ENCODE measurements at places on chromosomes 3 and 15.

DNA sequence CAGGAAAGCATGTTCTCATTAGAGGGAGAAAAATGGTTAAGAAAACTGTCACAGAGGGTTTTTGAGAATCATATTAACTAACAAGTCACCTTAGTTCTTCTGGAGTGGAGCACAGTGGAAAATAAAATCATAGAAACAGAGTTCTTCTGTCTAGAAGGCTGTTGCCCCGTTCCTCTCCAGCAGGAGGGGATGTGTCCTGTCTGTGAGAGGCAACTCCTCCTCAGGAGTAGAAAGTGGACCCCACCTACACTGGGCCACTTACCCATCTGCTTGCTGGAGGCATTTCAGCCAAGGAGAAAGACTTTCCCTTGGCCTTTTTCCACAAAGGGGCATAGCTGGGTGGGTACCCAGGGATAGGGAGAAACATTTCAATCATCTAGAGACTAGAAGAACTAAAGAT lies 106.6 kb downstream of the SSR3 start:
- DNase-seq: no peak

GRCh38 chr15:55652359-55652758 lies 64.2 kb upstream of the PYGO1 start:
- DNase-seq: no peak

GRCh38 chr15:77650265-77650664 lies 17.6 kb upstream of the LINGO1 start:
- DNase-seq: no peak

DNA sequence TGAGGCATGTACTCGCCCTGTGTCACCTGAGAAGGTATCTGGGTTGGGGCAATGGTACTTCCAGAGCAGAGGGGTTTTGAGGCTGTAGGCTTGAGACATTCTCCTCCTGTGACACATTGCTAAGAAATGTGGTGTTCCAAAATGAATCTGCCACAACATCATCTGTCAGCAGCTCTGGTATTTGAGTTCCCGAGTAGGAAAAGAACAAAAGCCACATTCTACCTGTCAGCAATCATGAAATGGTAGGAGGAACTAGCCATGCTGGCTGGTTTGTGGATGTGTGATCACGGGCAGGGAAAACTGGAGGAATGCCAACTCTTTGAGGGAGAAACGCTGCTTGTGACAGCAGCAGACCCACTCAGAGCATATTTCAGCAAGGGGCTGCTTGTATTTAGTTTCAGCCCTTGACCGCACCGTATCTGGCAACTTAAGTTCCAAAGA lies 579.4 kb upstream of the TBL1XR1 start:
- DNase-seq: no peak

- DNase-seq: no peak
Observed at GRCh38 chr3:48435223-48435595, 4.7 kb downstream of the CCDC51 start.

- DNase-seq: no peak
Observed at GRCh38 chr3:70554170-70554569, 241.7 kb upstream of the MDFIC2 start.

DNA sequence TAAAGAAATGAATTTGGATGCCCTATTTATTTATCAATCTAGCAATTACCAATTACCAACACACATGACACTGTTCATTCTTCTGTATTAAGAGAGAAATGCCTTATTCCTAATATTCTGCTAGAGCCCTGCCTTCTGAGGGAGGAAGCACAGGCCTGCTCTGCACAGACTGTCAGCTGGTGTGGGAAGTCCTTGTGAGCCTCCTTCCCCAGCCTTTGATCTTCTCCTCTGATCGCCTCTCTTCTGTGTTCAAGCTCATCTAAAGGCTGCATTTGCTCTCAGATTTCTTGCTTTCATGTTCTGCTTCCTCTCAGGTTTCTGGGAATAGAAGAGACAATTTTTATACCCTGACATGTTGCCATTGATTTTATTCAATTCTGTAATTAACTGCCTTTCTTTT lies 290.6 kb upstream of the UMPS start:
- no peak for DNase-seq

- no peak for DNase-seq
Observed at GRCh38 chr3:174002543-174002942, 605.0 kb downstream of the NLGN1 start.

DNA sequence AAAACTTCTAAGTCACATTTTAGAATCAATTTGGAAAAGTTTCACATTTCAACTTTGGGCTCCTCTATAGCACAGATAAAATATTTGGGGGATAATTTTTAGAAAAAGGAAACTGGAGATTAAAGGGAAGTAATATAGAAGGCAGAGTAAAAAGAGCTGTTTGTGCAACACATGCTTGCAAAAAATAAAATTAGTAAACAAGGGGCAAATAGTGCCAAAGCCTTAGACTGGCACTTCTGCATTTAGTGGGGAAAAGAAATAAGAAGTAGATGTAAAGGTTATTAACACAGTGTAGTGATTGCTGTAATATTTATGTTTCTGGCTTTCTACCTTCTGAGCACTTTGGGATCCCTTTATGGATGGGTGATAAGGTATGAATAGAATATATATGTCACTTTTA lies 246.6 kb downstream of the CBLB start:
- no peak for DNase-seq

- no peak for DNase-seq
Observed at GRCh38 chr3:129415830-129416229, 12.6 kb downstream of the EFCAB12 start.

DNA sequence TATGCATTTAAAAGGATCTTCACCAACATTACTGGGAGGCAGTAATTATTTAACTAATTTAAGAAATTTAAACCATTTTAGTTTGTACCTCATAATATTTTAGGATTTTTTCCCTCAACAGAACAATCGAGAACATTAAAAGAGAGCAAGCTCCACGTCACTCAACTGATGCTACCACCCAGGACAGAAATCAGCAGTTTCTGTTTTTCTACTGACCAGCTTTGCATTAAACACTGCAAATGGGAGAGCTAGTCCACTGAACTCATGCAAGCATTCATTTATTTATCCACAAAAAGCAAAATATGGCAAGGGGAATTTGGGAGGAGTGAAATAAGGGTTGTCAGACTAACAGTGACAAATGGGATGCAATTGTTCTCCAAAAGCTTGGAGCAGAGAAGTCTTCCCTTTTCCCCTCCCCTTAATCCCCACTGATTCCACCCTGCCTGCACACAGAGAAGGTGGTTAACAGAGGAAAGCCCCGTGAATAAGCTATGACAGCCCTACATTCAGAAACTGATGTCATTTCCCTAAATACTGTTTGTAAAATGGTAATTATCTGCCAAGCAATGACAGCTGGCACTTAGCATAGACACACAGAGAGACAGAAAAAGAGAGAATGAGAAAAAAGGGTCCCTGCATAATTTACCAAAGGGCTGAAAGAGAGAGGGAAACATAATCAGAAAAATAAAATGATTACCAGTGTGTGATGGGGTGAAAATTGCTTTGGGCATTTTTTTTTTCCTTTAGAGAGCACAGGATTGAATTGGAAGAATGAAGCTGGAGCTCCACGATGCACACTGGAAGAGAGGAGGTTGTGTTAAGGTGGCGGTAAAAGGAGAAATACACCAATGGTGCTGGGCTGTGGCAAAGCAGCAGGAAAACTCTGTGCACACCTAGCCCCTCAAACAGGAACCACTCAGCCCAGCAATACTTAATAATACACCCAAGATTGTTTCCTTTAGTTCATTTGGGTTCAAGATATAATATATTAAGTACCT lies 777.4 kb downstream of the TUSC7 start:
- no peak for DNase-seq

DNA sequence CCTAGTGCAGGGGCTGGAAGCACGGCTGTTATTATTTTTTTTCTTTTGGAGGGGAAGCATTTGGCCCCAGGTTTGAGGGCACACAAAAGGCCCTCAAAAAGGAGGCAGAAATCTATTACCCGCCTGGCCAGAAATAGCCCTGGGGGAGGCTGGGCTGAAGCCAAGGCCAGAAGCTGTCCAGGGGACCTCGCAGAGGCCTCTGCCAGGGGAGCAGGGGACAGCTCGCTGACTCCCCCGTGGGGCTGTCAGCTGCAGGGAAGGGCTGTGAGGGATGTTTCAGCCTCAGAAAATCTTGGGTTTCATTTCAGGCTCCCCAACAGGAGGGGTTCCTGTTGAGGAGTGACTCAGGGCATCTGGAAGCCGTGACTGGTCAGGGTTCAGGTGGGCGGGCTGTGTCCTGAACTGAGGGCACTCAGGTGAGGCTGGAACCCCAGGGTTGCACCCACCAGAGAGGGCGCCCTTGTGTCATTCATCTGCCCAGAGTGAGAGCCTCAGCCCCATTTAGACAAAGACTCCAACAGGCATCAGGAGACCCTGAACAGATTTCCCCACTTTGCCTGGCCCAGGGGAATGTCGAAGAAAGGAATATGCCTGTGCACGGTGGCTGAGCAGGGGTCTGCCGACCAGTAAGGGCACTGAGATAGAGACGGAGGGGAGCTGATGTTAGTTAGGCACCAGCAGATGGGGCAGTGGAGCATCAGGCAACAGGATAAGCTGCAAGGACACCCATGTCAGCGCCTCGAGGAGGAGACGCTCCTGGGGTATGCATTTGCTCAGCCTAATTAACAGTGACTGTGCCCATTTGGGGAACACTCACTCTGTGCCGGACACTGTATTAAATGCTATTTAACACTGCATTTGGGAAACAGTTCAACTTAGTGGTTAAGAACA lies 43.5 kb upstream of the SLC6A11 start:
- no peak for DNase-seq

DNA sequence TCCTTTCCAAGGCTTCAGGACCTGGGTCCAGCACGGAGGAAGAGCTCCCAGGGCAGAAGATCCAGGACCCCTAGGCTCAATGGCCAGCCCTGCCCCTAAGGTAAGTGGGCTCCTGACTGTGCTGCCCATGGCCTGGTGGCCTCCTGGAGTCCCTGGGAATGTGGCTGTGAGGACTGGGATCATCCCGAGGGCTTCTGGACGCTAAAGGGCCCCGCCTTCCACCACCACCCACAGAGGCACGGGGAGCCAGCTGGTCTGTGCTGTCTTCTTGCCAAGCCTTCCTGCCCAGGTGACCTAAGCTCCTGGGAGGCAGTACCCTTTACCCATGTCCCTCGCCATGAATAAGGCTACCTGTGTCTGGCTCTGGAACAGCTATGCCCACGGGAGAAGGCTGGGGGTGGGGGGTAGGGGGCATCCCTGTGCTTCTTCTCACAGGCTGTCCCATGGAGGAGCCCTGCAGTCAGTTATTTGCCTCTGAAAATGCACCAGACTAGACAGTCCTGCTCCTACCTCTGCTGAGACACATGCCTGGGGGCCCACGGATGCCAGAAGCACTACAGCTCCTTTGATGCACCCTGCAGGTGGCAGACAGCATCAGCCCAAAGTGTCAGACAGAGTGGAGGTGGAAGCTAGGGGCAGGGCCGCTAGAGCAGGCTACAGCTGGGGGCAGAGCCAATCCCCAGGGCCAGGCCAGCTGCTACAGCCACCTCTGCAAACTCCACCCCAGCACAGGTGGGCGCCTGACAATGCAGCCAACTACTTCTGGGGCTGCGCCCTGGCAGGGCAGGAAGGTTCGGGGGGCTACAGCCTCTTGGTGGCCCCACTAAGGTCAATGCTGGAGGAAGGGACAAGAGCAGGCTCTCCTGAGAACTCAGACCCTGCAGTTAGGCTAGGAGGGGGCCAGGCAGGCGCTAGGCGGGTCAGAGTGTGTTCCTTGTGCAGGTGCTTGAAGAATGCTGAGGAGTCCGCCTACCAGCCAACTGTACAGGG lies 90.9 kb downstream of the SEC22A start:
- DNase-seq: no peak

DNA sequence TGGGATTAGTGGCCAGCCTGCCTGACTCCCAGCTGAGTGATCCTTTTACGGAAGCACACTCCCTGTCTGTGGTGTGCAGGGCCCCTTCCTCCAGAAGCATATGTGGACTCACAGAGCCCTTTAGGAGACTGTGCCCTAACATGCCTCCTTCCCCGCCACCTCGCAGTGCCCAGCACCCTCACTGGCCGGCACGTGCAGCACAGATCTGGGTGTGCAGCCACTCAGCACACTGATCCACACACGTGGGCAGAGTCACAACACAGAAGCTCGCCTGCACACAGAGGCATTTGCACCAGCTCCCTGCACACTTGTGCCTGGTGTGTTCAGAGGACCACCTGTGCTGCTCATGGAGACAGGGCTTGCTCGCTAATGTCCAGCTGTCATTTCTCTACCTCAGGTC lies 23.6 kb upstream of the CSPG4 start:
- no peak for DNase-seq

DNA sequence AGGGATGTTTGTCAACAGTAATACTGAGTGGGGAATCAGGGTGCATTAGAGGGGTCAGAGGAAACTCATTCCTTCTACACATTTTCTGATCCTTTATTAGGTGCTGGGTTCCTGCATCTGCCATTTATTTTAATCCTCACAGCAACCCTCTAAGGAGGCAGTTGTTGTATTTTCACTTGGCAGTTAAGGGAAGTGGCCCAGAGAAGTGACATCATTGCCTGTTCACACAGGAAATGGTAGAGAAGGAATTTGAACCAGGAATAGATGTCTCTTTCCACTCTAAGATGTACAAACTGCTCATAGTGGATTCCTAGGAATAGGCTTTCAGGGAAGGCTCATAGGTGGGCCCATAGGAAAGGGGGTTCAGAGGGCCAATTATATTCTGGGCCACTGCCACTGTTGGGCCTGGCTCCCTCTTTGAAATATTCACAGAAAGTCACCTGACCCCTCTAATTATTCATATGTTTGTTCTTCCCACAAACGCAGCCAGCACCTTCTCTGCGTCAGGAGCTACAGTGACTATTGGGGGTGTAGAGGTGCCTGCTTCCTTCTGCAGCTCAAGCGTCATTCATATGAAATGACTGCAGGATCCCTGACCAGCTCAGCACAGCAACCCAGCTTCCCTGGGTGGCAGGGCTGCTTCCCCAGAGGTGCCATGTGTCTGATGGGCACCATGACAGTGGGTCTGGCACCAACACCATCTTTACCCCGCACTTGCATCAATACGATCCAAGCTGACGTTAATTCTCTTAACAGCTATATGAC lies 163.9 kb upstream of the SMAD3 start:
- DNase-seq: no peak

GRCh38 chr3:171159822-171160157 lies 133.3 kb upstream of the SLC2A2 start:
- no peak for DNase-seq

DNA sequence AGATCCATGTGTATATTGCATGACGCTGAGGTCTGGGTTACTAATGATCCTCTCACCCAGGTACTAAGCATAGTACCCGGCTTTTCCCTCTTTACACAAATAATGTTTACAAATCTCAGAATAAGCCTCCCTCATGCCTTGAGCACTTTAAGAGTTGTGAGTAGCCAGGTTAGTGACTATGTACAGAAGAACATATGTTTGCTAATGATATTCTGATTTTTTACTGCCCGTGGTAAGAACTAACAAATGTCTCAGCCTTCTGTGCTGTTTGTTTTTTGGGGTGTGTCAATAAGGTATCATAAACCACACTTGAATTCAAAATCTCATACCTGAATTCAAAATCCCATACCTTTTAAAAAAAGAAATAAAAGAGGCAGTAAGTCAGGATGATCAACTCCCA lies 59.5 kb downstream of the ABCC5 start:
- no peak for DNase-seq

- DNase-seq: no peak
Observed at GRCh38 chr3:8625991-8626390, 18.6 kb downstream of the SSUH2 start.

- DNase-seq: no peak
Observed at GRCh38 chr15:58842713-58843396, 71.8 kb downstream of the MINDY2 start.

GRCh38 chr3:65953881-65954733 lies 84.6 kb downstream of the MAGI1 start:
- no peak for DNase-seq

GRCh38 chr3:31092748-31093589 lies 198.5 kb upstream of the GADL1 start:
- DNase-seq: no peak

- DNase-seq: no peak
Observed at GRCh38 chr3:161320837-161321236, 50.5 kb downstream of the SPTSSB start.

GRCh38 chr3:127475975-127476705 lies 114.4 kb downstream of the TPRA1 start:
- DNase-seq: no peak

All from stimulated activated CD8-positive, alpha-beta memory T cell treated with anti-CD3 and anti-CD28 coated beads, Interleukin-7, amount 100 ng/mL, for 1 hour (primary cell).